ENCODE measurements at places on chromosomes 12 and 14.

GRCh38 chr12:109291117-109291516 is 18.0 kb downstream of the FOXN4 start:
- DNase-seq = no peak

DNA sequence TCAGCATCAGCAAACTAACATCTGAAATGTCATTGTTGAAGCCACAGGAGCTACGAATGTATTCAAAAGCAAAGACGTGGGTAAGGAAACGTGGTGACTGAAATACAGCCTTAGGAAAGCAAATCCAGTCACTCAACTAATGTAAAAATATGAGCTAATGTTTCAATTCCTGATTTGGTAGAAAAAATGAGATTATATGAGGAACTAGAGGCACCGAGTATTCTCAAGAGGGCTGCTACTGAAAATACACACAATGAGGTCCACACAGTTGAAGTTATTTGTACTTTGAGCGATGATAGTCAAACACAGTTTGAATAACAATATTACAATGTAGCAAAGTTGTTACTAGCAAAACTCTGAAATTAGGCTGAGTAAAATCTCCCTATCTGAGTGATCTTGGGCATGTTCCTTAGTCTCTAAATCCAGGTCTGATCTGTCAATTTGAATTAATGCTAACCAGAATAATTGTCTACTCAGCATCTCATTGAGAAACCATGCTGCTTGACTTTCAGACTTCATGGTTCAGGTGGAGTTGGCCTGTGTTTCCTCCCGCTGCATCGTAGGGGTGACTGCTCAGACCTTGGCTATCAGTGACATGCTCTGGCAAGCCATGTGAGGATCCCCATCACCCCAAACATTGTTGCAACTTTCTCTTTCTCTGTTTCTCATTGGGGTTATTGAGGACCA is 467.1 kb upstream of the SOX5 start:
- DNase-seq = no peak

- no peak for DNase-seq
These were observed 343.5 kb upstream of the DDHD1 start for GRCh38 chr14:53496668-53497067.

- peak; percentile 43 for DNase-seq
These were observed 2.8 kb downstream of the SRSF9 start for GRCh38 chr12:120466560-120467315.

DNA sequence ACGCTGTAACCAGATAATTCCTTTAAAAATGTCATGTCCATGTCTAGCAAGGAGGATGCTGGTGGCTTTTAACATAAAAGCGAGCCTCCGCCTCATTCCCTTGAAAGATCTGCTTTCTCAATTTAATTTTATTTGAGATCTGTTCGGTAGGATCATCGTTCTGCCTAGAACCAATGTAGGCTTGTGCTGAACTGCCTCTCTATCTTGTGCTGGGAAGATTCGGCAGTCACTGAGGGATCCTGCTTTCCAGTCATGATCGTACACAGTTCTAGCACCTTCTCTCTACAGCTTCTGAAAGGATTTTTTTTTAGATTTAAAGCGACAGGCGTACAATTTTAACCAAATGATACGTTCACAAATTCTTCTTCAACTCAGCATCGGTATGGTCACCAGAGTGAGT is 54.3 kb downstream of the PEBP1 start:
- DNase-seq = peak; percentile 24

DNA sequence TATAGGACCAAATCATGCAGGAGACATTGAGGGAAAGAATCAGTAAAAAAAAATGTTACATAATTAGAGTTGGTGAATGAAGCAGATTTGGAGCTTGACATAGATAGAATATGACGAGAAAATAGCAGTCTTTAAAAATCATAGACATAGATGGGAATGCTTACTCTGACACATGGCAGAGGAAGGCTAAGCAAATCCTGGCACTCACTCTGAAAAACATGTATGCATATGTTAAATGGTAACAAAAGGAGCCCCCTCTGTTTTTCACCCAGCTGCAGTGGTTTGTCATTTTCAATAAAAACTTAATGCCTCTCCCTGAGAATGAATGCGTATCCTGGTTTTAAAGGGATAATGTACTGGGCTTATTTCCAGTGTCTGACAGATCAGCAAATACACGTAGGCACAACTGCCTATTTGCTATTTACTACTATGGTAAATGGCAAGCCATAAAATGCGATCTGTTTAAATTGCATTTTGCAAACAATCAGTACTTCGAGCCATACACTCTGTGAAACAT is 561.2 kb upstream of the SEL1L start:
- DNase-seq = no peak

GRCh38 chr14:53126731-53127130 is 26.4 kb downstream of the DDHD1 start:
- no peak for DNase-seq

- DNase-seq = no peak
These were observed 4.4 kb downstream of the KRT78 start for GRCh38 chr12:52844386-52844785.

DNA sequence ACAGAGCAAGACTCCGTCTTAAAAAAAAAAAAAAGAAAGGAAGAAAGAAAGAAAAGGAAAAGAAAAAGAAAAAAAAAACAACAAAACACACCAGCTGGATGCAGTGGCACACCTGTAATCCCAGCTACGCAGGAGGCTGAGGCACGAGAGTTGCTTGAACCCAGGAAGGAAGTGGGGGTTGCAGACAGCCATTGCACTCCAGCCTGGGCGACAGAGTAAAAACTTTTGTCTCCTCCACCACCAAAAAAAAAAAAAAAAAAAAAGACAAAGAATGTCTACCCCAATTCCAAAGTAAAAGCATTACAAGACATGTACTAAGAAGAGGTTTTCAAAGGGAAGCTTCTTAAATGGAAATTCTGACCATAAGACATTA is 53.4 kb downstream of the HNRNPC start:
- no peak for DNase-seq

GRCh38 chr12:107558141-107558815 is 127.3 kb upstream of the PWP1 start:
- no peak for DNase-seq

DNA sequence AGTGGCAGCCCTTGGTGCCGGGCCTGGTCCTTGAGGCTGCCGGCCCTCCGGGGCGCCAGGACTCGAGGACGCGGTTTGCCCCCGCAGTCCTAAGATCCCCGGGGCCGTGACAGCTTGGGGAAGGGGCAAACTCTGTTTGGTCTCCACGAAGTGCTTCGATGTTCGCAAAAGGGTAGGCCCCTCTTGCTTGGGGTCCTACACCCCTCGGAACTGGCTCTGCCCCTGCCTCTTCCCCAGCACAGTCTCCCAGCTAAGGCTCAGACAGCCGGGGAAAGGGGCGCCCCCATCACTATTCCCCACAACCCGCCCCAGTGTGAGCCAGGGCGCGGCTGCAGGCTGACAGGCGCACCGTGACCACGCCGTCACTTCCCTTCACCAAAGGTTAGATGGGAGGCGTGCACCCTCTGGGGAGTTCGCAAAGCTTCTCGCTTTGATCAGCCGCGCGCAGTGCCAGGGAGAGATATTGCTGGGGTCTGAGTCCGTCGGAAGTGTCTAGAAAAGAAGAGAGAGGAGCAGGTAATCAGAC is 7.2 kb upstream of the OTX2 start:
- no peak for DNase-seq

- no peak for DNase-seq
These were observed 543 bp upstream of the GLIPR1 start for GRCh38 chr12:75479963-75480461.

DNA sequence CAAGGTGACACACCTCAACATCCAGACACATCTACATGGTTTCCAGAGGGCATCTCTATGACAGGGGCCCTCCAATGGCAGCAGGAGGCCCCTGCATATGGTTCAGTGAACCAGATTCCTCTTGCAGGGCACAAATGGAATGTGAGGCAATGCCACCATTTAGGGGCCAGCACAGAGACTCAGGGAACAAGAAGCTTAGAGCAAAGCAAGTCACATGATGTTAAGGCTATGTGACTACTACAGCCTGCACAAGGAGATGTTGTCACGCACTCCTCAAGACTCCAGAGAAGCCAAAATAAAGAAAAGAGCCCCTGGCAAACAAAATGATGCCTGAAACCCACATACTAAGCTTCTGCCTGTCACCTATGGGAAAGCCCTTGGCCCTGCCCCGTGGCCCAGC is 95.2 kb downstream of the RBM19 start:
- DNase-seq = no peak

DNA sequence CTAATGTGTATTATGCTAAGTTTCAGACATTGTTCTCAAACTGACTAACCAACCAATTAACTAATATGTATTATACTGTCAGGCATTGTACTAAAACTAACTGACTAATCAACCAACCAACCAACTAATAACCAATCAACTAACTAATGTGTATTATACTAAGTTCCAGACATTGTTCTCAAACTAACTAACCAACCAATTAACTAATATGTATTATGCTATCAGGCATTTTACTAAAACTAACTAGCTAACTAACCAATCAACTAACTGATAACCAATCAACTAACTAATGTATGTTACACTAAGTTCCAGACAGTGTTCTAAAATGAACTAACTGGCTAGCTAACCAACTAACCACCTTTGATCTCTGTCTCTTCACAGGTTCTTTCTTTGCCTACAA is 152.3 kb downstream of the SUDS3 start:
- no peak for DNase-seq

DNA sequence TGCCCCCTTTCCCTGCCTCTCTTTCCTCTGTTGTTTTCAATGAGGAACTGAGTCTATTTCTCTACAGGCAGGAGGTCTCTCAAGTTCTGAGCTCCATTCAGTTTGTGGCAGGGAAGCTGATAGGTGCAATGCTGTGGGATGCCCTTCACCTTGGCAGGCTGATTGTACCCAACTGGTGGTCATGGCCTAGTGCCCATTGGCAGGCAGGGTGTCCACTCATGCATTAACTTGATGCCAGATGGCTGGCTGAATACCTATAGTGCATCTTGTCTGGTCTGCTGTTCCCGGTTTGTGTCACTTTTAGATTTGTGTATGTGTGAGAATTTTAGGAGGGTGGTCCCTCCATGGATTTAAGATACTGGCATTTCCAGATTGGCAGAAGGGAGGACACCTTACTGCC is 20.0 kb upstream of the ITGA5 start:
- no peak for DNase-seq

GRCh38 chr12:106301241-106301610 is 1.3 kb upstream of the TCP11L2 start:
- no peak for DNase-seq

DNA sequence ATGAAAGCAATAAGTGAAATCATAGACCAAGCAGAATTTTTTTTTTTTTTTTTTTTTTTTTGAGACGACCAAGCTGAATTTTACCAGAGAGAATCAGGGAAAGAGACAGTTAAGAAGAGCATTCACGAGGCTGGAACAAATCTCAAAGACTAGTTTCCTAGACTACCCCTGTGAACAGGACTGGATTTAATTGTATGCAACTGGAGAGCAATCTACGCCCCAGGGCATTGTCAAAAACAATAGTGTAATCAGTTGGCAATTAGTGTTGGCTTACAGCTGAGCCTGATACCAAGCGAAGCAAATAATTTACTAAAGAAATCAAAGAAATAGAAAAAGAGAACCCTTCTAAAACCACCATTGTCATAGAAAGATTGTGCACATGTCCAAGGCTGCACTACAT is 232.9 kb upstream of the CPNE8 start:
- no peak for DNase-seq

GRCh38 chr14:53927171-53927570 is 29.5 kb downstream of the BMP4 start:
- no peak for DNase-seq

- peak; percentile 99 for DNase-seq
These were observed 17.9 kb upstream of the MDM1 start for GRCh38 chr12:68349921-68350606.

- no peak for DNase-seq
These were observed 183.8 kb downstream of the ACSS3 start for GRCh38 chr12:81261508-81262207.

DNA sequence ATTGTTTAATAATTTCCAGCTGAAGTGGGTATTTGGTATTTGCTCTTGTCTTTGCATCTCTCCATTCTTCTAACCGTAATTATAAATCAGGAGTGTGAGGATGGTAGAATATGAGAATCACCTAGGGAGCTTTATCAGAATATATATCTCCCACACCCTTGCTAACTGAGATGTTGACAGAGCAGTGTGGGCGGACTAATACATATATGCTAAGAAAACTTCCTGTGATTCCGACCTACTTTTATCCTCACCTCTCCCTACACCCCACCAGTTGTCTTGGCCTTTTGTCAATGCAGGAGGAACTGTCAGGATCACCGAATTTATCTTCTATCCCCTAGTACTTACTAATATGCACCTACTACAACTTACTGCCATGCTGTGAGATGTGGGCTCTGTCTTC is 14.7 kb upstream of the GNPNAT1 start:
- DNase-seq = no peak

DNA sequence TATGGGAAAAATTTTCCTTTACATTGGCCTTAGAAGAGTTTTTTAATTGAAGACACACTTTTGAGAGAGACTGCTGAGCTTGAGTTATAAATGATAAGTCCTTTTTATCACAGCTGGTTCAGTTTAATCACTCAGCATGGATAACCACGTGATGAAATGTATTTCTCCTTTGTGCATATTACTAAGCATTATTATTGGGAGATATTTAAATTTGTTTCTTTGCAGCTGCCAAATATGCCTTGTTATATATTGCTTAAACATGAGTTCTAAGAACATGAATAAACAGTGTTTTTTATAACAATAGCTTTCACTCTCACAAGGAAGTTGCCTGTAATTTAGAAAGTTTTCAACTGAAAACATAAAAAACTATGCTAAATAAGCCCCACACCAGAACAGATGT is 293.5 kb upstream of the LRFN5 start:
- no peak for DNase-seq

- no peak for DNase-seq
These were observed 31.1 kb downstream of the PITPNM2 start for GRCh38 chr12:123119808-123120207.

- no peak for DNase-seq
These were observed 30.0 kb upstream of the OR4E1 start for GRCh38 chr14:21703357-21704326.

DNA sequence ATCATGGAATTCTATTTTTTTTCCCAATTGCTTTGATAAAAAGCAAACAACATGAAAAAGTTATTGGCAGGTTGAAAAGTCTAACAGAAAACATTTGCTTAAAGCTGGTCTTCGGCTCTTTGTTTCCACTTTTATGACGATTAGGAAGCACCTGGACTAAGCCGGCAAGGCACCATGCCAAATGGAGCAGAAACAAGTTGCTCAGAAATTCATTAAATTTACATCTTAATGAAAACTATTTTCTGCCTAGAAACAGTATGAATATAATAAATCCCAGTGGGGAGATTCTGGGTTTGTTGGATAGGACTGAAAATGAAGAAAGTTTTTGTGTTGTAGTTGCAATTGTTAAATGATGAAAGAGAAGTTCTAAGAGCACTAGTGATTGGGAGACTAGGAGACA is 51.4 kb upstream of the OR9K2 start:
- no peak for DNase-seq

DNA sequence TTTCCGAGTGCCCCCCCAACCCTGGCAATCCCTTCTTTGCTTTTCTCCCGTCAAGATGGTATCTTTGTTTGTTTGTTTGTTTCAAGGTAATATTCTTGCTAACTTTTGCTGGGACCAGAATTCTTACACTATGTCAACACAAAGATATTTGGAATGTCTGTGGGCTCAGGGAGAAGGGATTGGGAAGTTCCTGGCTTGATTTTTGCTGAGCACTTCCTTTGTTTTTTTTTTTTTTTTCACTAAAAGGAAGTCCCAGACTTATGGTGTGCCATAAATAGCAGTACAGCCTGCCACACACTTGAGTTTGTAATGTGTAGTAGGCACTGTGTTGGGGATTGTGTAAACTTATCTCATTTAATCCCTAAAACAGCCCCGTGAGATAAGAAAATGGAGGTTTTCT is 11.2 kb upstream of the RNU6-7 start:
- no peak for DNase-seq

GRCh38 chr12:99810718-99811593 is 163.4 kb downstream of the GARIN6 start:
- peak; percentile 73 for DNase-seq
